ENCODE measurements at places on chromosomes 13 and 19.
A peak's percentile ranks its signal among the peaks of the same experiment; 100 is the strongest.

- no peak for DNase-seq
Measured at GRCh38 chr13:23469951-23470421, 36.5 kb upstream of the SACS start.

GRCh38 chr19:10870501-10870954 lies 825 bp upstream of the CARM1 start:
- no peak for DNase-seq

DNA sequence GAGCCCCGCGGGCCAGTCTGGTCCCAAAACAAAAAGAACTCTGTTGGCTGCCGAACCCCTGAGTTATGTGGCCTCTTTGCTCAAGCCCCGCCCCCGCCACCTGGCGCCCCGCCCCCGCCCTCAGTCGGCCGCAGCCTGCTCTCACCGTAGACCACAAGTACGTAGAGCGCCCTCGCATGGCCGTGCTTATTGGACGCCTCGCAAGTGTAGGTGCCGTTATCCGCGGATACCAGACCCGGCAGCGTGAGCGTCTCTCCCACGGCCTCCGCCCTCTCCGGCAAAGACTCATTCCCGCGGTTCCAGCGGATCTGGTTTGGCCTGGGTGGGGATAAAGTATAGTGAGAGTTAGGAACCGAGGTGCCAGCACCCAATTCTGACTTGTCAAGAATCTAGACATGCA lies 5.5 kb upstream of the ZNF428 start:
- peak; percentile 88 for DNase-seq

- DNase-seq = no peak
Measured at GRCh38 chr19:6709549-6709948, 10.9 kb downstream of the C3 start.

DNA sequence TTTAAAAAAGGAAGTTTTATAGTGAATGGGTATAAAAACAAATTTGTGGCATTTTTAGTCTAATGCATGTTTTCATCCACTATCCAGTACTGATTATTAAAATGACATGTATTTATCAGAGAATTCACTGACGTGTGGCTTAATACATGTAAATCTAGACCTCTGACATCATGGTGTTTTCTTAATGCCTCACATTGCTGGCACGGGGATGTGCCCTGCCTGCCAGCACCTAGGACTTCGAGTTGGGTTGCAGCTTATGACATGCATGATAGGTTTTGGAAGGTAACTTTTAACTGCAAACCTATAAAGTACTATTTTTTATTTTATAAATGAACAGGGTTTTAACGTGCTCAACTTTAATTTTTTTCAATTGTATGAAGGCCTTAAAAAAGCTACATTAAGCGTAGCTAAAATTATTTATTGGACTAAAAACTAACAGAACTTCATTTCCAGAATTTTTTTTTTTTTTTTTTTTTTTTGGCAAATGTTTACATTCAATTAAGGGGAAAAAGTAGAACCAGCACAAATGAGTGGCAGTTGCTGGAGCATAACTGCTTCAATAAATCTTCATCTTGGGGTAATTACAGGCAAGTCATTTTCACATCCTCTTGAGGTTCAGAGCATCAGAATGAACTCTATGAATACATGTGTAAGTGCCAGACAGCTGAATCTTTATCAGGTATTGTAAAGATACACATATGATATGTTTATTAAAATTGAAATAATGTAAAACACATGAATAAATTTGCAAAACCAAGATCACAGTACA lies 16.3 kb downstream of the METTL21C start:
- no peak for DNase-seq

GRCh38 chr13:99154064-99154463 lies 46.6 kb upstream of the UBAC2 start:
- DNase-seq = no peak

DNA sequence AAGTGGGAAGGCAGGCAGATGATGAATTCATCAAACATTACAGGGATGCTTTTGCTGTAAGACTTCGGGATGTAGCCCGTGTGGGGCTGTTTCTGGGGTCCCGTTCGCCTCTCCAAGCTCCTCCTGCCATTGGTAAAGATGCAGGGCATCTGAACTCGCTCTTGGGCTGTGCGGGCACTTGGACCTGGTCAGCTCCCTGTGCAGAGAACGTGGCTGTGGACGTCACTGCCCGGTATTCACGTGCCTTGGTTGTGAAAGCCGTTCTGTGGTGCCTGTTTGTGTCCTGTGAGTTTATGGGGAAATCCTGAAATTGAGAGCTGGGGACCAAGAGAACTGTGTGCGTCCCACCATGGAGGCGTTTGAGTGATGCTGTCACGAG lies 5.4 kb downstream of the TFDP1 start:
- no peak for DNase-seq

- DNase-seq = no peak
Measured at GRCh38 chr13:43785650-43786471, 911 bp downstream of the ENOX1 start.

DNA sequence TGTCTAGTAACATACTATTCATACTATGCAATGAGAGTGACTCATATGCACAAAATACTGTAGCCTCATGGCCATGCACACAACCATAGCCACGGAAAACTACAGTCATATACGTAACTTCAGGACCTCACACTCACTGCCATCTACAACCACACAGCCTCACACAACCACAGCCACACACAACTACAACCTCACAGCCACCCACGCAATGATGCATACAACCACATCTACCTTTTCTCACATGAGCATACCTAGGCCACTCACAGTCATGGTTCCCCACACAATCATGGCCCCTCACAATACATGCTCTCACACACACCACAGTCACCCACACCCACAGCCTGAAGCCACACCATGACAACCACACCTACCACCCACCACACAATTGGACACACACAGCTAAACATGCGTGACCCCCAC lies 8.7 kb upstream of the TNFSF14 start:
- DNase-seq = no peak

DNA sequence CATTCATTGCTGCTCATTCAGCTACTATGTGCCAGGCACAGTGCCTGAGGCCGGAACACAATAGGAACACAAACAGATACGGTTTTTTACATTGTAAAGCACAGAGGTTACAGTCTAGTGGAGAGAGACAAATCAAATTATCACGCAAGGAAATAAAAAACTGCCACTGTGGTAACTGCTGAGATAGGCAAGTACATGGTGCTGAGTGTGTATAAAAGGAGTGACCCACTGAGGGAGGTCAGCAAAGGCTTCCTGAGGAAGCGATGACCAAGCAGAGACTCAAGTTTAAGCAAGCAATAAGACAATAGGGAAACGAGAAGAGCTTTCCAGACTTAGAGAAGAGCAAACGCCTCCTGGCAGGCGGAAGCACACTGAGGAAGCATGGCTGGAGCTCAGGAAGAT lies 56.4 kb downstream of the NUFIP1 start:
- DNase-seq = no peak

DNA sequence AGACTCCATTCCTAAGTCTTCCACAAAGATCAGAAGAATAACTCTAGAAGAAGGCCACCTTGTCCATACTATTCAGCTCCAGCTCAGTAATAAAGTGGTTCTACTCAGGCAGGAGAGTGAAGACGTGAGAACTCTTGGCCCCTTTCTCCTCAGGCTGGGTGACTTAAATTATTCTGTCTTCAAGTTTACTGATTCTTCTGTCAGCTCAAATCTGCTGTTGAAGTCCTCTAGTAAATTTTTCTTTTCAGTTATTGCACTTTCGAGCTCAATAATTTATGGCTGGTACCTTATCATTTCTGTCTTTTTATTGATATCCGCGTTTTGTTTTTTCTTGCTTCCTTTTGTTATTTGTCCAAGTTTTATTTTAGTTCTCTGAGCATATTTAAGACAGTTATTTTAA lies 922.3 kb upstream of the PCDH9 start:
- no peak for DNase-seq

GRCh38 chr13:41465898-41466320 lies 8.6 kb downstream of the RGCC start:
- DNase-seq = no peak

DNA sequence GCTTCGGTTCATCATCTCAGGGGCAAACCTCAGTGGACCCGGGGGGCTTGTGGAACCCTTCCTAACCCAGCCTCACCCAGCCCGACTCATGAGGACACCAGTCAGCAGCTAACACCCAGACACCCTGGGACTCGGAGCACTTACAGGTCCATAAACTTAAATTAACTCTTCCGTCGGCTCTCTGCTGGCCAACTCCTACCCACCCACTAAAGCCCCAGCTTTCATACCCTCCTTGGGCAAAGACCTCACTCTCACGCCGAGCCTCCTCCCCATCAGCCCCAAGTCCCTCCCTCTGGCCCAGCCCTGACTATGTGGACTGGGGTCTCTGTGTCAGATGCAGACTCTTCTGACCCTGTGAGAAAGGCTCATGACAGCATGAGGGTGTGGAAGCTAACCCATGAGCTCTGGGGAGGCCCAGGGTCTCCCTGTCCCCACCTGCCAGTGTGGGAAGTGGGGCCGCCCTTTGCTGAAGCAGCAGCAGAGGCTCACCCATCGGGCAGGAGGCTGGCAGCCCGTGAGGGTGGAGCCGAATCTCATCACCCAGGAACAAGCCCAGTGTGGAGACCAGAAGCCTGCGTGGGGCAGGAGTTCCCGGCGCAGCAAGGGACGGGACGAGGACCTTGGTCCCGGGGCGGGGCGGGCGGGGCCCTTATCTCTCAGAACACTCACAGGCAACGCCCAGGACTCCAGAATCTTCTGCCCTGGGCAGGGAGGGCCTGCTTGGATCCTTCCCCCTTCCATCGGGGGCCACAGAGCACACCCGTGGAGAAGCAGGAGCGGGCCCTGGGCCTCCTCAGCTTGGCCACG lies 19.8 kb downstream of the TCF3 start:
- DNase-seq = no peak

DNA sequence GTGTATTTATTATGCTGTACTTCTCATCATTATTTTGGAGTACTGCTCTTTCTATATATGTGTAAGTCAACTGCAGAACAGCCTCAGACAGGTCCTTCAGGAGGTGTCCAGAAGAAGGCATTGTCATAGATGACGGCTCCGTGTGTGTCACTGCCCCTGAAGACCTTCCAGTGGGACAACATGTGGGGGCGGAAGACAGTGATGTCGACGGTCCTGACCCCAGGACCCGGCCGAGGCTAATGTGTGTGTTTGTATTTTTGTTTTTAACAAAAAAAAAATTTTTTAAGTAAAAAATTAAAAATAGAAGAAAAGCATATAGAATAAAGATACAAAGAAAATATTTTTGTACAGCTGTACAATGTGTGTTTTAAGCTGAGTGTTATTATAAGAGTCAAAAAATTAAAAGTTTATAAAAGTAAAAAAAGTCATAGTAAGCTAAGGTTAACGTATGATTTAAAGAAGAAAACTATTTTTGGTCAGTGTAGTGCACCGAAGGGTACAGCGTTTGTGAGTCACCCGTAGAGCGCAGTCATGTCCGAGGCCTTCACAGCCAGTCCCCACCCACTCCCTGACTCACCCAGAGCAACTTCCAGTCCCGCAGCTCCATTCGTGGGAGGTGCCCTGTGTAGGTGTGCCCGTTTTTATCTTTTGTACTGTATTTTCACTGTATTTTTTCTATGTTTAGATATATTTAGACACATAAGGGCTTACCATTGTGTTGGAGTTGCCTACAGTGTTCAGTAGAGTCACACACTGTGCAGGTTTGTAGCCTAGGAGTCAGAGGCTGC lies 42.2 kb upstream of the SPACA7 start:
- DNase-seq = no peak

DNA sequence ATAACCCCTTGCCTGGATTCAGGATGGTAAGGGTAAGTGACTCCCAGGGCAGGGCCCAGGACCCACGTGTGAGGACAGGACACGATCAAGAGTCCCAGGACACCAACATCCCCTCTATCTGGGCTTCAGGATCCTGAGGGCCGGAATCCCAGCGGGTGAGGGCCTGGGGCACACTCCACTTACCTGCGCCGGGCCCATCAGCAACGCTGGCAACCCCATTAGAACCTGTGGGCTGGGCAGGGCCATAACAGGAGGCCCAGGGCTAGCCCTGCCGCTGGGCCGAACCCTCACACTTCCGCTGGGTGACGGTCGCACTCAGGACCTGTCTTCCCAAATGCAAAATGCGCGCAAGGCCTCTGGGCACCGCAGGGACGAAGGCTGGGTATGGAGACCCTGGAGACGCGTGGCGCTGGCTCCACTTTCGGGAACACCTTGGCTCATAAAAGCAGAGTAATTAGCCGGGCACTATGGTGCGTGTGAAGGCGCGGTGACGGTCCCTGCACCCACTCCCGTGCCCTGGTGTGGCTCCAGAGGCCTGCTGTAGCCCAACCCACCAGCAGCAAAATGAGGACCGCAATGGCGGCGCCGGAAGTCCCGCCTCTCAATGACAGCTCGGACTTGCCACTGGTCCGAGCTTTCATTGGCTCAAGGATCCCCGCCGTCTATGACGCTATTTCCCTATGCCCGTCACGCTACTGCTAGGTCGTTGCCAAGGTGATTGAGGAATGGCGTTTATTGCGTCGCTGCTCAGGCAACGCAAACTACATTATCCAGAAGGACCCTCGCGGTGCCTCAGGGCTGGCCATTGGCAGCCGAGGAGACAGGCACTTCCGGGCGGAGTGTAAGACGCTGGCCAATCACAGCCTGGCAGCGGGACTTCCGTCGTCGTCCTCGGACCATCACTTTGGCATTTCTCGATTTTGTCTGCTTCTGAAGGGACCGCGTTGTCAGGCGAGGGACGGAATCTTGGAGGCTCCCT lies at the start of gene ZNF132:
TSS of gene ZNF132 (minus strand) at position 578 of the 979 bp plus-strand sequence. CDS start at position 246, 332 bp downstream.
- peak; percentile 99 for DNase-seq

DNA sequence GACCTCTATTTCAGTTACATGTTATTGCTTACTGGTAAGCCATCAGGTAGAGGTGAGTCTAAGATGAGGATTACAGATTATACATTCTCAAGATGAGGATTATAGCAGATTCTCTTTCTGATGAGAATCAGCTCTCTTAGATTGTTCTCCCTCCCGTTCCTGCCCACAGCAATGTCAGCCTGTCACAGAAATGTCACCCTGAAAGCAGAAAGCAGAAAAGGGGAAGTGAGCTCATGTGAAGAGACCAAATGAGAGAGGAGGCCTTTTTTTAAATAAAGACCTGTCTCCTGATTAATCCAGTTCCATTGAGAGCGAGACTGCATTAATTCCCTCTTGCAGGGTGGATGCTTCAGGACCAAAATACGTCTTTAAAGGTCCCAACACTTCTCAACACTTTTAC lies 445.6 kb downstream of the KCTD12 start:
- DNase-seq = peak; percentile 16

- DNase-seq = no peak
Measured at GRCh38 chr13:60411983-60412382, 15.0 kb downstream of the TDRD3 start.

DNA sequence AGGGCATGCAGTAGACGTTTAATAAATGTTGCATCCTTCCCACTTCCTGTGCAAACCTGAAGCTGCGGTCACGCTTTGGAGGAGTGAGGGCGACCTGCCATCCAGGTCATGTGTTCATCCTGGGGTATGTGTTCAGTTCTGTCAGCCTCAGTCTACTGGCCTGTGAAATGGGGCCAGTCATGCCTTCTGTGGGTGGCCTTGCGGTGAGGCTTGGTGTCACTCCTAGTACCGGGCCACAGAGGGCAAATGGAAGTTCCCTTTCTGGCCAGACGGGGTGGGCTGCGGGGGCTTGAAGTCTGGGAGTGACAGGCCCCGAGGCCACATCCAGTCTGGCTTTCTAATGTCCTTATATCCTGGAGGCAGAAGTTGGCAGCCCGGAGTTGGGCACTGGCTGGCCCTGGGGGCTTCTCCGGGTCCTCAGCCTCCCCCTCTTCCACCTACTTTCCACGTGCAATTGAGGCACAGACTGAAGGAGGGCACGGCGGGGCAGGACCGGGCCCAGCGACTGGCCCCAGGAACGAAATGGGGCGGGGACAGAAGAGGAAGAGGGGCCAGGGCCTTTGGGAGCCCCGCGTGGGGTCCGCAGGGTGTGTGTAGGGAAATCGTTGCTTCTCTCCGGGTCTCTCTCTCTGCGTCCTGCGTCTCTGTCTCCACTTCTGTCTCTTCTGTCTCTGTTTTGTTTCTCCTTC lies 11.1 kb downstream of the PDE4A start:
- peak; percentile 80 for DNase-seq
